ENCODE measurements at places on chromosomes 2 and 18.
A peak's percentile ranks its signal among the peaks of the same experiment; 100 is the strongest.

DNA sequence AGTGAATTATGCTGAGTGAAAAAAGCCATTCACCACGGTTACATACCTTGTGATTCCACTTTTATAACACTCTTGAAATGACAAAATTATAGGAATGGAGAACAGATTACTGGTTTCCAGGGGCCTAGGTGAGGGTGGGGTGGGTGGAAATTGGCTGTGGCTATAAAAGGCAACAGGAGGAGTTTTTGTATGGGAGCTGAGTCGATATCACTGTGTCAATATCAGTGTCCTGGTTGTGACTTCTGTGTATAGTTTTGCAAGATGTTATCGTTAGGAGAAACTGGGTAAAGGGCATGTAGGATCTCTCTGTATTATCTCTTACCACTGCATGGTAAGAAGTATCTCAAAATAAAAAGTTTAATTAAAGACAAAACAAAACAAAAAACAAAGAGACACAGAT is 84.3 kb downstream of the EDAR start:
- no peak for DNase-seq

DNA sequence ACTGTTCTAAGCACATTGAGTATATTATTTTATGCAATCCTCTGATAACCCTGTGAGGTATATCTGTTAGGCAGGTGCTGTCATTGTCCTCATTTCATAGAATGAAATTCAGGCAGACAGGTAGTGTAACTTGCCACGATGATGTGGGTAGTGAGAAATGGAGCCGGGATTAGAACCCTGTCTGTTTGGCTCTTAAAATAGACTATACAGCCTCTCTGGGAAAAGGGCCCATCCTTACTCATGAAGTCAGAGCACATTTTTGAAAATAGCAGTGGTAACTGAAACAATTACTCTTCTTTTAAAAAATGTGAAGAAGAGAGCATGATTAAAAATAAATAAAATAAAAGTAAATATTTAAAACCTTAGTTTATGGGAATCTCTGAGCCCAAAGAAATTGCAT is 23.0 kb downstream of the FAM171B start:
- DNase-seq = no peak

DNA sequence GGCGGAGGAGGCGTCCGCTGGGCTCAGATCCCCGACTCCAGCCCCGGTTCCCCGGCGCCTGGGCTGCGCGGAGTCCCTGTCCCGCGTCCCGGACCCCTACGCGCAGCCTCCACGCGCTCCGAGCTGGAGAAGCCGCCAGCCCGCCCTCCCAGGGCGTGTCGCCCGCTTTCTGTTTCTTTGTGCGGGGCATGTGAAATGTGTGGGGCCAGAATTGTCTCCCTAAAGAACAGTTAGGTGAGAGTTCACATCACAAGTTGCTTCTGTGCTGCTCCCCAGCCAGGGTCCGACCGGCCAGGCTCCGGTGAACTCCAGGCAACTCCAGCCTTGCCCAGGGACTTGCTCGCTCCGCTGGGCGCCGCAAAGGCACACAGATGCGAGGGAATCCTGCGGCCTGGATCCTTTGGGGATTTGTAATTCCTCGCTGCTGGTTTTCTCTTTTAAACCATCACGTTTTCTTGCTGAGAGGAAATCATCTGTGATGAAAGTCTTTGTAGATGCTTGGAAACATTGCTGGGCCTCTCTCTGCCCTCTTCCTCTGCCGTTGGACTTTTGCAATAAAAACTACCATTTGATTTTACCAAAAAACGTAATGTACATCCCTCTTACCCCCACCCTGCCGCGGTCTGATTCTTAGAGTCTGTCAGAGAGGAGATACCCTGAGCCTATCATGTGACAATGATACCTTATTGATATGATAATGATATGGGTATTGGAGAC is 631 bp downstream of the GYPC start:
- peak; percentile 55 for DNase-seq

GRCh38 chr2:85710687-85711577 is 16.8 kb downstream of the GNLY start:
- no peak for DNase-seq

DNA sequence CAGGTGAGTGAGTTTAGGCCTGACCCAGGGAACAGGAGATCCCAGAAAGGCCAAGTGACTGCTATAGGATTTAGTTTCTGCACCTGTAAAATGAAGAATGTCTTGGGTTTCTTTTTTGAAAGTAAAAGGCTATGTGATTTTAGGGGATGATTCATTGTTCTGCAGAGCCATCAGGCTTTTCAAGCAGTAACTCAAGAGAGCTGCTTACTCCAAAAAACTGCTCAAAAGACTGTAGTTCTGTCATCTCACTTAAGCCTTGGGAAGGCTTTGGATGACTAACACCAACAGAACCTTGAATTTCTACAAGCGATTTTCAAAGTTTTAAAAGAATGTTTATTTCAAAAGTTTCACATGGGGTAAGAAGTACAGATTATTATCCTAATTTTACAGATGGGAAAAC is 165.1 kb downstream of the HAUS1 start:
- DNase-seq = no peak

- no peak for DNase-seq
Measured at GRCh38 chr18:46336278-46337111, 232.3 kb downstream of the HAUS1 start.

GRCh38 chr2:196836440-196836839 is 27.3 kb upstream of the C2orf66 start:
- DNase-seq = no peak

- no peak for DNase-seq
Measured at GRCh38 chr2:236498369-236498768, 71.3 kb upstream of the ACKR3 start.

DNA sequence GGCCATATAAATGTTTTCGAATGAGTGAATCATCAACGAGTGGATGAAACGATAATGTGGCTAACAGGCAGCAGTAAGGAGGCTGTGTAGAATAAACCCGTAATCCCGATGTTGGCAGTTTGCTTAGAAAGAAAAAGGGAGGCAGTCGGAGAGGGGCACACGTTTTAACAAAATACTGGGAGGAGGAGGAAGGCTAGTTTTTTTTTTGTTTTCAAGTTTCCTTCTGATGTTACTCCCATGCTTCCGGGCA is 476 bp upstream of the MSH2 start:
- no peak for DNase-seq

- DNase-seq = no peak
Measured at GRCh38 chr2:3626812-3627499, 31.0 kb upstream of the ALLC start.

- no peak for DNase-seq
Measured at GRCh38 chr2:45839508-45840251, 188.2 kb downstream of the PRKCE start.

DNA sequence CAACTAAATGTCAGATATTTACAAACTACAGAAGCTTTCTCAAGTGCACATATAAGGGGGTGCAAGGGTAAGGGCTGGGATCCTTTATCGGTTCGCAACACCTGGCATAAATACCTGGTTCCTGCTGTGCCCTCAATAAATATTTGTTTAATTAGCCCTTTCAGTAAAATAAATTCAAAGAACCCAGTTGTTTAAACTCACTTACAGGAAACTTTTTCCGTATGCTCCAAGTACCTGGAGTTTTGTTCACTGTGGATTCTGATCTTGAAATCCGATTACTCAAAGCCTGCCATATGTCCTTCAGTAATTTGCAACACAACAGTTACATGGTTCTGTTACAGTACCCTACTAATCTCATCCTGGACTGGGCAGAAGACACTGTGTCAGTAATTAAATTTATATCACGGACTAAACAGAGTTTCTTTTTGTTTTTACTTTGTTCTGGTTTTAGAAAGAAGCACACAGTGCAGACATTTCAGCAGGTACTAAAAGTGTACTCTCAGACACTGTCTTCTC is 36.9 kb downstream of the TBC1D8 start:
- DNase-seq = no peak

DNA sequence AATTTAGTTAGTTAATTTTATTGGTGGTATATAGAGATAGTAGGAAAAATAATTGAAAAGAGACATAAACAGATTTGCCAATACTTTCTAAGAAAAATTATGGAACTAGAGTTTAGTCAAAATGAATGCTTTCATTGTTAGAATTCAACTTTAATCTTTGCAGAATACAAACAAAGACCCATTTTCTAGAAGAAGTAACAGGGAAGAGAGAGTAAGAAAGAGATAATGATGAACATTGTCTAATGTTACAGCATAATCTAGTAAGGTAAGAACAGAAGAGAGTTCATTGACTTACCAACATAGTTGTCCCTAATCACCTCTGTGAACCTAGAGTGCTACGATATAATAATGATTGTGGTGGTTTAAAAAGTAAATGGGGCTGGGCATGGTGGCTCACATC is 23.7 kb downstream of the SCN1A start:
- DNase-seq = no peak

DNA sequence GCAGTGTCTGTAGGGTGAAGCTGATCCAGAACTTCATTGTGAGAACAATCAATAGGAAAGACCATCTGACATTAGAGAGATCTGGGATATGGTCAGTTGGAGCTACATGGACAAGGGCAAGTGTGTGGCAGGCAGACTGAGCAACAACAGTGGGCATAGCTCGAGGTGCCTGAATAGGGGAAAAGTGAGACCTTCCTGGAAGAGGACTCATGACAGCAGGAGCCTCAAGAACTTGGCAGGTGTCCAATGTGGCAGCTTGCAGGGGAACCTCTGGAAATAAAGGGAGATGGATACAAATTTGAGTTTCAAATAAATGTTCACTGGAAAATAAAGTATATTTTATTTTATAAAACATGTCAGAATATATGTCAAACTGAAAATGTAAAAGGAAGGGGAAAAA is 117.9 kb downstream of the TANC1 start:
- DNase-seq = no peak

DNA sequence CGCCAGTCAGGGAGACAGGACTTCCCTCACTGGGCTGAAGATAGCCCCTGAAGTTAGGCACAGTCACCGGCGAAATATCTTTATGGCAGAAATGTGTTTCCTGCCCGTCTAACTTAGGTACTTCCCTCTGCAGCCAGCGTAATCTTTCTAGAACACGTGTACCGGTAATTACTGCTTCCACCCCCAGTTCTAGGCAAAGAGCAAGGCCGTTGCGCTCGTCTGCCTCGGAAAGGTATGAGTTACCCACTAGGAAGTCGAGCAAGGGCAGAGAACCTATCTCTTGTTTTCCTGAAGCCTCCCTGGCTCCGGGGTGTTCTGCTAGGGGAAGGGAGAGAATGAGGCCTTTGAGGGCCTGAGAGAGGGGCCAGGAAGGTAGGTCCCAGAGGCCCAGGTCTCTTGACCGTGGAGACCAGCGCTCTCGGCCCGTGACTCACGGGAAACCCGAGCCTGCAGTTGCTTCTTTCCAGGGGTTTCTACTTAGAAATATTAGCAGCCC is 70.0 kb downstream of the TWSG1 start:
- peak; percentile 23 for DNase-seq

Measured in GM12892 (cell line).